Ammon's horn (tissue), 1 donor: ENCODE measurements at places on chromosomes 1 and 21.

- no peak for DNase-seq
Observed at GRCh38 chr21:44477131-44477530, 21.8 kb downstream of the LRRC3 start.

DNA sequence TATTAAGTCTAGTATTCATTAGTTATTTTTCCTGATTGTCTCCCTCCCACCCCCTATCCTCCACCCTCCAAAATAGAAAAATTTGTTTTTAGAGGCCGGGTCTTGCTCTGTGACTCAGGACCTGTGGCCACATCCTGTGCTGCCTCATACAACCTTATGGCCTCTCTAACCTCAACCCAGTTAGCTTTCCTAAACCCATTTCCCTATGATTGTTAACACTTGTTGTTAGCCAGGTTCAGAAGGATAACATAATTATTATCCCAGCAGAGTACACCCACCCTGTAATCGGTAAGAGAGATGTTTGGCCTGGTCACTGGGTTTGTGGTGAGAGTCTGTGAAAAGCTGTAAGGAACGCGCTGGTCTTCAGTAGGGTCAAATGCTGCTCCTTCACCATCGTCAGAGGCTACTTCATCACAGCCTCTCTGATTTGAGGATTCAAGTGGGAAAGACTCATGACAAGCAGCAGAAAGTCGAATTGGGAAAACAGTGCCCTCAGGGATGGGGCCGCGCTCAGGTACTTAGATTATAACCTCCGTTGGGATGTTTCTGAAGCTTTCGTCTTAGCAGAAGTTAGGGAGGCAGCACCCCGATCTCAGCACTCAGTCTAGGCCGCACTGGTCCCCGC is 35.9 kb upstream of the HMGN1 start:
- no peak for DNase-seq

DNA sequence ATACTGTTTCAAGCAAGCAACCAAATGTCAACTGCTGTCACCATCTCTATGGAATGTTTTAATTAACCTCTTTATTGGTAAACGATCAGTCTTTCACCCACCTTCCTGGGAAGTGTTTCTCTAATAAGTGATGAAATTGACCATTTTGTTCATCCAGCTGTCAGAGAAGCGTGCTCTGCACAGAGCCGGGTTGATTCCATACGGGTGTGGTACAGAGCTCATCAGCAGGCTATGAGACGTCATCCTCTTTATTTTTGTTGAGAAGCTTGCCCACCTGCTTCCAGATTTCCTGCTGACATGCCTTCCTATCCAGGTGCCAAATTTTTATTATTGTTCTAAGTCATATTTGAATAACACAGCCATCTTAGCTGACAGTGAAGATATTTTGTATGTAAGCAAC is 482.5 kb downstream of the RWDD3 start:
- no peak for DNase-seq

DNA sequence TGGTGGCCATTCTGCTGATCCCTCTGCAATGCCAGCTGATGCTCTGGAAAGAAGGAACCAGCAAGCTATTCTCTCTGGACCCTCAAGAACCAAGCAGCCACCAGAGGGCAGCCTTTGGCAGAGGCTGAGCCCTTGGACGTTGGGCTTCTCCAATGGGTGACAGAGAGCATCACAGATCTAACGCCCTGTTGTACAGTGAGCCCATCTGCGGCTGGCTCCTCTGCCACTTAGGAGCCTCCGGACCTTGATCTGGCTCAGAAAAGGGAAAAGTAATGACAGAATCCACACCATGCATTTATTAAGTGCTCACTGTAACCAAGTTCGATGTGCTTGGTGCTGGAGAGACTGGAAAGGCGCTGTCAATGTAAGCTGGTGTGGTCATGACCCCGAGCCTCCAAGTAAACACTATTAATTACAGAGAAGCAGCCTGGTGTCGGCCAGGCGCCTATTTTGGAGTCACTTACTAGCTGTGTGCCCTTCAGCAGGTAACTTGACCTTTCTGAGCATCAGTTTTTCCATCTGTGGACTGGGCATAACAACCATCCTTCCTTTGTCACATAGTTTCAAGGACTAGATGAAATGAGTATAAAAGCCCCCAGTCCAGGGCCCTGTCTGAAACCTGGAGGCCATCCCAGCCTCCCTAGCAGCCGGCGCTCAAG is 34.9 kb downstream of the ECE1 start:
- DNase-seq = peak; percentile 93

DNA sequence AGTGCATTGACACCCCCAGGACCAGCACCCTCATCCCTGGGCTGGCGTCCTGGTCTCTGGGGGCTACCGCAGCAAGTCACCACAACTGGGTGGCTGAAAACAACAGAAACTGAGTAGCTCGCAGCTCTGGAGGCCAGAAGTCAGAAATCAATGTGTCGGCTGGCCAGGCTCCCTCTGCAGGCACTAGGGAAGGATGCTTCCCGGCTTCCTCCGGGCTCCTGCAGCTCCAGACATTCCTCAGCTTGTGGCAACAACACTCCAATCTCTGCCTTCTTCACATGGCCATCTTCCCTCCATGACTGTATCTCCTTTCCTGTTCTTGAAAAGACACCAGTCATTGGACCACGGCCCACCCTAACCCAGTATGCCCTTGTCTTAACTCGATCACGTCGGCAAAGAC is 224.2 kb downstream of the NPHP4 start:
- DNase-seq = no peak

- DNase-seq = peak; percentile 81
Observed at GRCh38 chr1:87240661-87241285, 87.9 kb upstream of the LMO4 start.

DNA sequence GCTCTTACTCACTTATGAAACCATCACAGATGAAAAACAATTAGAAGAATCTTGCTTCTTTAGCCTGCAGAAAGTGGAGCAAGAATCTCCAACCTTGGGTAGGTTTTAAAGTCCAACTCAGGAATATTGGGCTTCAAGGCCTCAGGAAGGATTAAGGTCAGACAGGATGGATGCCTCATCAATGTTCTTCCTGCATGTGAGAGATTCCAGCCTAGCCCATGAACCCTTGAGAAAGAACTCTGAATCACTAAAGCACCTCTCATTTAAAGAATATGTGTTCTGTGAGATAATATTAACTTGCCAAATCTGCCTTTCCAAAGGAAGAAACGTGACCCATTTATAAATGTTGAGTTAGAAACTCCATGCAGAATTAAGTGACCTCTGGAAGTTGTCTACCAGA is 345.2 kb upstream of the CAMK1G start:
- no peak for DNase-seq

- DNase-seq = no peak
Observed at GRCh38 chr1:56215771-56216170, 363.6 kb downstream of the PLPP3 start.

GRCh38 chr1:41151846-41152245 is 90.3 kb downstream of the SCMH1 start:
- DNase-seq = no peak

GRCh38 chr1:185473186-185473585 is 156.1 kb upstream of the IVNS1ABP start:
- no peak for DNase-seq

DNA sequence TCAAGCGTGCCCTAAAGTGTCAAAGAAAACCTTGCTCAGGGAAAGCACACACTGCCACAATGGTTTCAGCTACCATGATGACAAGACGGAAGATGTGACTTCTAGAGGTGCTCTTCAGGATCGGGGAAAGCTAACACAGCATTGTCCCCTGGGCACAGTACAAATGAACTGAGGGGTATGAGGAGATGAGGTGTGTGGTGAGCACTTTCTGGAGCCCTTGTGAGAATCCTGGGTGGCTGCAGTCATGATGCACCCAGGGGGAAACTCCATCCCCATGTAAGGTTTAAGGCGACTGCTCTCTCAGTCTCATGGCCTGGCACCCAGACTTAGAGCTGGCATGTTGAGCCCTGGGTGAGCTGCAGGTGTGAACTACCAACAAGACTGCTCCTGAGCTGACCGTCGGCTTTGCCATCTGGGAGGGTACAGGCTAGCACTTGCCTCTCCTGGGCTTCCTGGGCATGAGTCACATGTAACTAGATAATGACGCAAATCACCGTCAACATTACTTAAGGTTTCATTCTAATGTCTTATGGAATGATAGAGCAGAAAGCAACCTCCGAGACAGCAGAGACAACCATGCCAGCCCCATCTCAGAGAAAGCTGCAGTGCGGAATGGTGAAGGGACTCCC is 144.6 kb downstream of the CLIC6 start:
- DNase-seq = no peak

- DNase-seq = peak; percentile 20
Observed at GRCh38 chr1:60890664-60891063, 191.7 kb upstream of the NFIA start.

- no peak for DNase-seq
Observed at GRCh38 chr21:15682977-15683376, 46.8 kb upstream of the USP25 start.

DNA sequence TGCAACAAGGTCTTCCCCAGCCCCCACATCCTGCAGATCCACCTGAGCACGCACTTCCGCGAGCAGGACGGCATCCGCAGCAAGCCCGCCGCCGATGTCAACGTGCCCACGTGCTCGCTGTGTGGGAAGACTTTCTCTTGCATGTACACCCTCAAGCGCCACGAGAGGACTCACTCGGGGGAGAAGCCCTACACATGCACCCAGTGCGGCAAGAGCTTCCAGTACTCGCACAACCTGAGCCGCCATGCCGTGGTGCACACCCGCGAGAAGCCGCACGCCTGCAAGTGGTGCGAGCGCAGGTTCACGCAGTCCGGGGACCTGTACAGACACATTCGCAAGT is 3.8 kb downstream of the ZBTB18 start:
- no peak for DNase-seq

- no peak for DNase-seq
Observed at GRCh38 chr1:183040547-183040971, 17.3 kb downstream of the LAMC1 start.

GRCh38 chr21:46112725-46113215 is 14.9 kb downstream of the COL6A2 start:
- DNase-seq = no peak
